ENCODE measurements at places on chromosomes 5 and 9. TPM values are rescaled to one million over a fixed set of nuclear protein-coding genes. Genes with fewer than 3 reads are reported as not detected.

RAB3C gene
- not detected for total RNA-seq

PCSK5 gene
- not detected for total RNA-seq

LCNL1 gene
- total RNA-seq: not detected

ARHGEF28 gene
- total RNA-seq: not detected

HTR1A gene
- not detected for total RNA-seq

S100Z gene
- total RNA-seq: 20.4 TPM

SPATA31C2 gene
- not detected for total RNA-seq

BARHL1 gene
- not detected for total RNA-seq
